ENCODE measurements at places on chromosomes 6 and 20.

DNA sequence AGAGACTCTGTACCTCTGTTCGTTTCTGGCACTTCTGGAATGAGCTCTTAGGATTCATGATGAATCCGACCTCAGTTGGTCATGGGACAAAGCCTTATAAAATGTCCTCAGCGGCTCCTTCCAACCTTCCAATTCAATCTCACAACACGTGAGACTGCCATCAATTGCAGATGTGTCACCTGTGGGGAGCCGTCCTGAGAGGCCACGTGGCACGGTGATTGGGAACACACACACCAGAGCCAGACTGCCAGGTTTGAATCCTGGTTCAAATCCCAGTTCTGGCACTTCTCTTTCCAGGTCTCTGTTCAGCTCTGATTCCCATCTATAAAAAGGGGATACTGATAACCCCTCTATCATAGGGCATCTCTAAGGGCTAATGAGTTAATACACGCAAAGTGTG, 124.5 kb downstream of the ANKRD60 start:
- no peak for DNase-seq

- no peak for DNase-seq
Observed at GRCh38 chr6:163485388-163485851, 70.9 kb downstream of the QKI start.

GRCh38 chr6:52937908-52938307, 28.4 kb upstream of the GSTA3 start:
- DNase-seq, result no peak

DNA sequence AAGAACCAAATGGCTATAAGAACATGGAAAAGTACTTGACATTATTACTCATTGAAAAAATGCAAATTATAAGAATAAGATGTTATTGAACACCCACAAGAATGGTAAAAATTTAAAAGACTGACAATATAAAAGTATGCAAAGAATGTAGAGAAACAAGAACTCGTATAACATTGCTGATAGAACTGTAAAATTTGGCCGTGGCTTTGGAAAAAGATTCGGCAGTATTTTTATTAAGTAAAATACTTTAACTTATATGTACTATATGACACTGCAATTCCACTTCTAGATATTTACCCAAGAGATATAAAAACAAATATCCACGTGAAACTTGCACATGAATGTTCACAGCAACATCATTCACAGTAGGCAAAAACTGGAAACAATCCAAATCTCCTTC, 239.2 kb downstream of the TPBG start:
- no peak for DNase-seq

- DNase-seq, result no peak
Observed at GRCh38 chr20:63475209-63475608, 2.8 kb upstream of the KCNQ2 start.

DNA sequence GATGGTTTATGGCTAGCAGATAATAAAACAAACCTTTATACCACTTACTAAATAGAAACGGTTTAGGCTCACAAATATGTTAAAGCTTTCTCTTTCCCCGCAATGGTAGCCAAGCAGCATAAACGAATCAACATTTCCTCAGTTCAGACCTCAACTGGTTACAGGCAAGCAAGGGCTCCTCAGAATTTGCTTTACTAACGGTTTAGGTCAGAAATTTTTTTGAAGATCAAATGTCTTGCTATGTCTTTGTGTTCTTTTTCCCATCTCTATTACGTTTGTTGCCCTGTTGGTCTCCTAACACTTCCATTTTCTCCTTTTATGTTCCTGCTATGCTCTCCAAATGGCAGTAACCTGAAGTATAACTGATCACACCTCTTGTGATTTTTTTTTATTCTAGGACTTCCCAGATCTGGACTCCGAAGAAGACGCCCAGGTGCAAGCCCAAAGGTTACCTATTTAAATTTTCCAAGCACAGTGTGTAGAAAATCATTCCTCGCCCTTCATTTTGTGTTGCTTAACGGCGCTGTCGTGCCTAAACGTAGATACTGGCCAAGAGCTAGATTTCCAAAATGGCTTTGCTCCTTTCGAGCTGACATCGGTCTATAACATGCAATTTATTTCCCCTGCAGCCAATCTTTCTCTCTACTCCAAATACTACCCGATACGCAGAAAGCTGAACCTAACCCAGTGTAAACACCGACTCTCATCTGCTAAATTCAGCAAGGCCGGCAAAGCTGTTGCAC, 717 bp upstream of the ASF1A start:
- peak; percentile 58 for DNase-seq

- DNase-seq, result no peak
Observed at GRCh38 chr6:90146921-90147649, 149.6 kb downstream of the BACH2 start.

GRCh38 chr20:48607544-48607865, 220.3 kb downstream of the PREX1 start:
- DNase-seq, result no peak

- no peak for DNase-seq
Observed at GRCh38 chr20:43432498-43432897, 25.2 kb upstream of the SRSF6 start.

DNA sequence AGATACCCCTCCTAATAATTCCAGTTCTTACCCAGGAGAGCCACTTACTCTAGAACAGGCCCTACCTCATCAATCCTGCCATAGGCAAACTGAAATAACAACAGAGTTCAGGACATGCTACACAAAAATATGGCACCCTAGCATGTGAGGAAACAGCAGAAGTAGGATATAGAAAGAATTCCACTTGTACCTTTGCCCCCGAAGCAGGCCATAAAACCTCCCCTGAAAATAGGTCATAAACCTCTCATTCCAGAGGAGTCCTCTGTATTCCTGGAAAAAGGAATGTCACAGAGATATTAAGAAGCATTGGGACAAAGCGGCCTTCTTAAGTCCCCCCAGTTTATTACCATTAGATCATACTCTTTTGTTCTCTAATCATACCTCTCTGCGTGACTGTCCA, 504.3 kb upstream of the MARCKS start:
- no peak for DNase-seq

DNA sequence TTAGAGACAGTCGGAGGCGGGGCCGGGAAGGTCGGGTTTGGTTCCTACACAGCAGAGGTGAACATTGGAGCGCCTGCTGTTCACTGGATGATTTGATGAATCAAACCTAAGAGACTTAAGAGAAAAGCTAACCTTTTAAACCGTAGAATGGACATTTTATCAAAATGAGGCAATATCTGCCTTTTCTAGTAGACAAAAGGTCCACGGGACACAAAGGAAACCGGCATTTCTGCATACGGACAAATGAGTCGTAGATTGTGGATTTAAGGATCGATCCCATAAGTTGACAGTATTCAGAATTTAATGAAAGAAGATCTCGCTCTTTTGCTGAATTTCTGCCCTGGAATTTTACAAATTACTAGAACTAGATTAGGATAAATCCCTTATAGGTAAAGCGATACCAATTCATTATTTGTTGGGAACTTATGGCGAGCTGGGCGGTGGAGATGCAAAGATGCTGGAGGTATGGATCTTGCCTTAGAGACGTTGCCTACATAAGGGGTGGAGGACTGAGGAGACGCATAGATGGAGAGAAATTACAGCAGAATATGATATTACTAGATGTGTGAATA, 400 bp downstream of the PAK1IP1 start:
- DNase-seq, result no peak

DNA sequence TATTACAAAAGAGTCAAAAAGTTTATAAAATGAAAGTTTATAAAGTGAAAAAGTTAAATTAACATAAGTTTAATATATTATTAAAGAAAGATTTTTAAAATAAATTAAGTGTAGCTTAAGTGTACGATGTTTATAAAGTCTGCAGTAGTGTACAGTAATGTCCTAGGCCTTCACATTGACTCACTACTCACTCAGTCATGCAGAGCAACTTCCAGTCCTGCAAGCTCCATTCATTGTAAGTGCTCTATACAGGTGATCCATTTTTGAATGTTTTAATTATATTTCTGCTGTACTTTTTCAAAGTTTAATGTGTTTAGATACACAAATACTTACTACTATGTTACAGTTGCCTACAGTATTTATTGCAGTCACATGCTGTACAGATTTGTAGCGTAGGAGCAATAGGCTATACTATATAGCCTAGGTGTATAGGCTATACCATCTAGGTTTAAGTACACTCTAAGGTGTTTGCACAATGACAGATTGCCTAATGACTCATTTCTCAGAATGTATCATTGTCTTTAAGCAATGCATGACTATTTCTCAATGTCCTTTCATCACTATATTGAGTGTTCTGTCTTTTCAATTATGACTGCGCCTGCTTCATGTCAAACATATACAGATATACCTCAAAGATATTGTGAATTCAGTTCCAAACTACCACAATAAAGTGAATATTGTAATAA, 1110.3 kb upstream of the MAP3K7 start:
- no peak for DNase-seq

- no peak for DNase-seq
Observed at GRCh38 chr20:8492173-8492572, 360.1 kb downstream of the PLCB1 start.

DNA sequence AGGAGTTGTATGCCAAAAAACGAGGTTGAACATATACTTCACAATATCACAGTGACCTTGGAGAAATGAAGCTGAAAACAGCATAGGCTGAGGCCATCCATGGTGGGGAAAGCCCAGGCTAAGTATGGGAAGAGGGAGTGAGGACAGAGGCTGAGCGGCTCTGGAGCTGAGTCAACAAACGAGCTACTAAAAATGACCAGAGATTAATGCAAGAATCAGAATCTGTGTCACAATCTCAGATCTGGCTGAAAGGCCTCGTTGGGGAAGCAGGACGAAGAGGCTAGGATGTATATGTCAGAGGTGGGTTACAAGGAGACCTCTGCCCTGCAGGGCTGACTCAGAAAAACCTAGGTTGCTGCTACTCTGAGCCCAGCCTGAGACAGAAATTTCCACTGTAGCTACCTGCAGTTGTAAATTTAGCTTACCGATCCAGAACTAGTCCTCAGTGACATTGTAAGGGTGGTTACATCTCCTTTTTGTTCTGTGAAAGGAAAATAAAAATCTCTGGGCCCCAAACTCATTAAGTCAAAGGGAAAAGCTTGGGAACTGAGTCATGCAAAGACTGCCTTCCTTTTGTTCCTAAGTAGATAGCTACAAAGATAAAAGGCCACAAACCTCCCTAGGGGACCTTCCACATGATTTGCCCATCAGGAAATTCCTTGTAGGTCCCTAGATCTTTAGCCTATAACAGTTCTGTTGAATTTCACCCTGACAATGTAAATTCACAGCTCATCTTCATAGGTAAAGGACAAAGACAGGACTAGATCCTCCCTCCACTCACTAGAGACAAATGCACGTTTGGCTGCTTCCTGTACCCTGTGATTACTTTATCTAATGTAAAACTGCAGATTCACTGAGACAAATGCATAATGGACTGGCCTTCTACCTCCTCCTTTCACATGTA, 8.5 kb upstream of the TUBB2A start:
- DNase-seq, result no peak

- DNase-seq, result peak; percentile 58
Observed at GRCh38 chr20:62352402-62353288, 14.5 kb downstream of the LAMA5 start.

GRCh38 chr20:37378420-37378784, 32.5 kb downstream of the SRC start:
- DNase-seq, result no peak

DNA sequence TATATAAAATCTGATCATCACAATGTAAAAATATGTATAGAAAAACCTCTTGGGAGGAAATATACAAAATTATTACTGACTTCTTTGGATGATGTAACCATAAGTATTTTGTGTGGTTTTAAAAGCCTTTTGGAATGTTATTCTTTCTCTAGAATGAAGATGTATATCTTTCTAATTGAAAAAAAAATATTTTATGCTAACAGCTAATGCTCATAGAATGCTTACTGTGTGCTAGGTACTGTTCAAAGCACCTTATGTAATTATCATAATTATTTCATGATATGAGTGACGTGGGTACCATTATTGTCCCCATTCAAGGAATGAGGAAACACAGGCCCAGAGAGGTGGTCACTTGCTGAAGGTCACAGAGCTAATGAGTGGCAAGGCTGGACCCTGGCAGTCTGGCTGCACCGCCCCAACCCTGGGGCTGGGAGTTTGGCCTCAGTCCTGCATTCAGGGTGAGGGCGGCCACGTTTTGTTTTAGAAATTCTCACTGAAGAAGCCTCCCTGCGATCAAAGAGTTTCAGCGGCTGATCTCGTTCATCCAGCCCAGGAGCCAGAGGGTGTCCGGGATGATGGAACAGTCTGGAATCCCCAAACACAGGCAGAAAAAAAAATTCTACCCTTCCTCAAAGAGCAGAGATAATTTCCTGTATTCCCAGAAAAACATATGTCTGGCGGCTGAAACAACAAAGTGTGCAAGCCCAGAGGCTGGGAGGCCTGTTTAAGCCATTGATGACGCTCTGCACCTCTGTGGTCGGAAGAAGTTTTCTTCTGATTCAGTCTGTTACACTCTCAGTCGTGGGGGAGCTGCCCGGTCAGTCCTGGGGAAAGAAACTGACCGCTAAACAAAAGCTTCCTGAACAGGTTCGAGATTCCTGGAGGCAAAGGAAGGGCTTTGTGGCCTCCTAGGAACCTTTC, 37.3 kb downstream of the TFEB start:
- DNase-seq, result no peak

- no peak for DNase-seq
Observed at GRCh38 chr6:72561629-72562028, 60.2 kb upstream of the KCNQ5 start.

DNA sequence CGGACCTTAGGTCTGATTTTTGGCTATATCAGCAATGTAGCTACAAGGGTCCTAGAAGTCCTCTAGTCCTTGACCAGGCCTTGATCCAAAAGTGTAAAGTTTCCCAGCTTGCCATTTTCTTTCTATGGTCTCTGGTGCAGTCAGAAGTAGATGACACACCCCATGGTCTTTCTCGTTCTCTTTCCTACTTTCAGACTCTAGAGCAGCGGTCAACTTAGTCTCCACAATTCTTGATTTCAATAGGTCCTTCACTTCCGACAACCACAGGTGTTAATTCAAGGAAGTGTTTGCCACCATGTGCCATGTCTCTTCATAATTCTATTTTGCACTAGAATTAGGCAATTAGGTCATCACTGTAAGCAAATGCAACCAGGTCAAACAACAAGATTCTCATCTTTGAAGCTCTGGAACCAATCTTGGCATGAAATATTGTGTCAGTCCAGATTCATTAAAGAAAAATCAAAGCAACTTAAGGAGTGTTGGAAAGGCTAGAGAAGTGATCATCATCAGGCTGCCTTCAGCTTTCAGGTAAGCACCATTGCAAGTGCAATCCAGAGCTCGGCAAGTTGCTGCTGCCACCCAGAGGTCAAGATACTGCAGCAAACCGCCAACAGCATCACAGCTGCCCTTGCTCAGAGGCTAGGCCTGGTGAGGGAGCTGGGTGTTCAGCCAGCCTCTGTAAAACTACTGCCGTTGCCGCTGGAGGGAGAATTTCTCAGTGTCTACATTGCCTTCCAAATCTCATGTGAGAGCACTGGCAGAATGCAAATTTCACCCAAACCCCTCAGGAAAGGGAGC, 5.6 kb upstream of the SYNE1 start:
- DNase-seq, result peak; percentile 15

GRCh38 chr20:36875702-36876472, at the start of gene TLDC2:
Gene TLDC2, plus strand, starts transcription at chr20:36876138. Its CDS starts 37 bp downstream, at chr20:36876175.
- no peak for DNase-seq

DNA sequence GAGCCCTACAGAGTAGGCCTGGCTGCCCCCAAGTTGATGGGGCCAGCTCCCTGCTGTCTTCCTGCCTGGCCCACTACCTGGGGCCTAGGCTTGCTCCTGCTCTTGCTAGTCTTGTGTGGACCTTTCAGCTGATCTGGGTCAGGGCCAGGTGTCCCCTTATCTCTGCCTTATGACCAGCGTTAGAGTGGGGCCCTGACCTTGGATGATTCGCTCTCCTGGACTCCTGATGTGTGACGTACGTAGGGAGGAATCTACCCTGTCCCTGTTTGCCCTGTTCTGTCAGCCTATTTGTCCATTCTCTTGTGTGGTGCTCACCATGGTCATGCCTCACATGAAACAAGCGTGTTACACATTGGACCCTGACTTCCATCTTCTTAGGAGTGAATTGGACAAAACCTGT, 571.8 kb downstream of the QKI start:
- no peak for DNase-seq

Measured in amygdala (tissue), 56 donors.